ENCODE measurements at places on chromosomes 6 and 20.
A peak's percentile ranks its signal among the peaks of the same experiment; 100 is the strongest.

GRCh38 chr6:122400462-122401089 lies 1.1 kb downstream of the HSF2 start:
- DNase-seq, result no peak

DNA sequence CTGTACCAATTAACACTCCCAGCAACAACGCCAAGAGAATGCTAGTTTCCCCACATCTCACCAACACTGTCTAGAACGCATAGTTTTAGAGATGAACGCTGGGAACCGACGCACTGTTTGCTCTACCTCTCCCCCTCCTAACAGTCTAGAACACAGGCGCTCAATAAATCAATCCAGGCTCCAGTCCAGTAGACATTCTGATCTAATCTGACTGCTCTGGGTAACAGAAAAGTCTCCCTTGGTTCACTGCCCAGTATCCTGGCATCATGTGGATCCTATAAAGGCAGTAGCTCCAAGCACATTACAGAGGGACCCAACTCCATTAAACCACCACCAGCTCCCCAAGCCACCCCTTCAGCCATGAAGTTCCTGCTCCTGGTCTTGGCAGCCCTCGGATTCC lies at the start of gene DEFB132:
Gene DEFB132 (plus strand): TSS at position 306 of the 400 bp plus-strand sequence. CDS start 55 bp downstream, at position 361.
- no peak for DNase-seq

GRCh38 chr20:45359406-45360148 lies 3.4 kb upstream of the SYS1 start:
- DNase-seq, result no peak

DNA sequence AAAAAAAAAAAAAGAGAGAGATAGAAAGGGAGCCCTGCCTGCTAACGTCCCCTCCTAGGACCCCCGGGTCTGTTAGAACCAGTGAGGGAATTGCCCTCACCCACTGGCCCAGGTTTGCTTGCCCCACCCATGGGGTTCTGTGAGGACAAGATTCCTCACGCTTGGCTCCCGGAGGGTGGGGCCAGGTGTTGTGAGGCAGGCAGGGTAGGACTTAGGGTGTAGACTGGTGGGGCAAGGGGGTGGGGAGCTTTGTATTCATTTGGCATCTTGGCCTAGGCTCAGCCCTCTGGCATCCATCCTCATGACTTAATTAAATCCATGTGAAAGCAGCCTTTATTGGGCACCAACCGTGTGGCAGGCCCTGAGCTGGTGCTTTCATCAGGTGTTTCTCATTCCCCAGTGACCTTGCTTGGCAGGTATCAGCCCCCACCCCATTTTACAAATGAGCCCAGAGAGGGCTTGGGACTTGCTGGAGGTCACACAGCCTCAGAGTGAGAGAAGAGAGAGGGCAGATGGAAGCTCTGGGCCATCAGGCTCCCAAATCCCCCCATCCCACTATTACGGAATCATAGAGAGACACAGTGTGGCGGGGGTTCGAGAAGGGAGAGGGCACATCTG lies 19.0 kb downstream of the RAB44 start:
- DNase-seq, result no peak

GRCh38 chr20:57596358-57596757 lies 23.9 kb downstream of the ZBP1 start:
- no peak for DNase-seq

DNA sequence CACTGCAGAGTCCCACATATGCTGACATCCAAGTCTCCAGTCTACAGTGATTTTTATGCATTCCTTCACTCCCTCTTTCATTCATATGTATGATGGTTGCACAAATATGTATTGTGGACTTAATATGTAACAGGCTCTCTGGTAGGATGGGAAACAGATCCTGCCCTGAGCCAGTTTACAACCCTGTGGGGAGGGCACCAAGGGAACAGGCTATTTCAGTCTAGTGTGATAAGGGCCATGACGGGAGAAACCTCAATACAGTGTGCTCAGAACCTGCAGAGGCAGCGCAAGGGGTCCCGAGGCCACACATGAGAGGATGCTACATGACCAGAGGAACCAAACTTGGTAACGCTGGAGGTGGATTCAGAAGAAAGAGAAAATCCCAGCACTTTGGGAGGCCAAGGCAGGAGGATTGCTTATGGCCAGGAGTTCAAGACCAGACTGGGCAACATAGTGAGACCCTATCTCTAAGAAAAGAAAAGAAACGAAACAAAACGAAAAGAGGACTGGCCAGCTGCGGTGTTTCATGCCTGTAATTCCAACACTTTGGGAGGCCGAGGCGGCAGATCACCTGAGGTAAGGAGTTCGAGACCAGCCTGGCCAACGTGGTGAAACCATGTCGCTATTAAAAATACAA lies 249.8 kb upstream of the JARID2 start:
- no peak for DNase-seq

GRCh38 chr6:170182093-170182780 lies 108.6 kb downstream of the DLL1 start:
- no peak for DNase-seq

GRCh38 chr20:63091901-63092659 lies 85.3 kb upstream of the BHLHE23 start:
- no peak for DNase-seq

- peak; percentile 82 for DNase-seq
Measured at GRCh38 chr20:16801919-16802651, 53.9 kb downstream of the OTOR start.

DNA sequence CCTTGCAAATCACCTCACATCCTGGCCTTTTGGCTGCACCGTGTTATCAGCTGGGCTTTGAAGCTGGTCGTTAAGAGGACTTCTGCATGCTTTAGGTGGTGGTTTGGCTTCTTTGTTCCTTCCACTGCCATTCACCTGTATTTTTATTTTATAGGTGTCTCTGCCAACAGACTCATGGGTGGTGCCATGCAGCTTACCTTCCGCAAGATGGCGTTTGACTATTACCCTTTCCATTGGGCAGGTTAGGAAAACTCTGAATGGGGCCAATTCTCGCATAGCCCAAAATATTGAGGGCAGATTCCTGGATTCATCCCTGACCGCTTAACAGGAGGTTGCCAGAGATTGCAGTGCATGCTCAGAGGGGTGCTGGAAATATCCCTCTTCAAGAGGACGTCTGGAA lies 32.4 kb downstream of the TAF11 start:
- DNase-seq, result no peak

DNA sequence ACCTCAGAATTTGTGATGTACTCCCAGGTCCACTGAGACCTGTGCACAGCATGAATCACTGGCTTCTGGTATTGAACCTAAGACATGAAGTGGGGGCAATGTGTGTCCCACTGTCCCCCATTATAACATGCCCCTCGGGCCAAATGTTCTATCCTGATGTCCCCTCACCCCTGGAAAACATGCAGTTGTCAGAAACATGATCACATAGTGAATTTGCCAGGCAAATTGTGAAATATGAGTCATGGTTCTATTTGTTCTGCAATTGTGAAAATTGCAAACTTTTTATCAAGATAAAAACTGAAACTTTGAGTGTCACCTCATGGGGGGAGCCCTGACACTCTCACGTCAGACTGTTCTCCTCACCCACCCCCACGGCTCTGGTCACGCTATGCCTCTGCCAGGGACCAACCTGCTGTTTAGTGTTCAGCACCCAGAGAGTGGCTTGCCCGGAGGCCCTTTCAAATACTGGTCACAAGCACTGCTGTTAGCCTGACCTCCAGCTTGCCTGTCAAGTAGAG lies 305.3 kb downstream of the CLIC5 start:
- DNase-seq, result no peak

- peak; percentile 2 for DNase-seq
Measured at GRCh38 chr6:170124836-170125235, 166.0 kb downstream of the DLL1 start.

DNA sequence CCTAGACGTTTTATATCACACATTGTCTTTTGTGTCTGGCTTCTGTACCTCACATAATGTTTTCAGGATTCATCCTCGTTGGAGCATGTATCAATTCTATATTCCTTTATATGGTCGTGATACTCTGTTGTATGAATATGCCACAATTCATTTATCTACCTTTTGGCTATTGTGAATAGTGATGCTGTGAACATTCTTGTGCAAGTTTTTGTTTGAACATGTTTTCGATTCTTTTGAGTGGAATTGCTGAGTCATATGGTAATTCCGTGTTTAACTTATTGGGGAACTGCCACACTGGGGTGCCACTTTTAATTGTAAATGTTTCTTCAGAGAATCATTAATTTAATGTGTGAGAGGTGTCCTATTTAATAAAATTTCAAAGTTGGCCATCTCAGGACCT lies 101.2 kb downstream of the SLC35B3 start:
- no peak for DNase-seq

DNA sequence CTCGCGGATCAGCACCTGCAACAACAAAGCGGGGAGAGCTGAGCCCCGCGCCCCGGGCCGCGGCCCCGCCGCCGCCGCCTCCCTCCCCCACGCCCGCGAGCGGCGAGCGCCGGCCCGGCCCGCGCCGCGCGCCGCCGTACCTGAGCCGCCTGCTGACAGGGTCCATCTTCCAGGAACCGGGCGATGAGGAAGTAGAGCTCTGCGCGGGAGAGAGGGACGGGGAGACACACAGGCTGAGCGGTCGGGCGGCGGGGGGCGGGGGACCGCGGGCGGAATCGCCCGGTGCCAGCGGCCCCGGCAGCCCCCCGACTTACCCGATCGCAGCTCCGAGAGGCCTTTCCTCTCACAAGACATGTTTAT lies 359 bp downstream of the PHIP start:
- DNase-seq, result peak; percentile 53

- DNase-seq, result no peak
Measured at GRCh38 chr20:48704761-48705160, 123.0 kb downstream of the PREX1 start.

DNA sequence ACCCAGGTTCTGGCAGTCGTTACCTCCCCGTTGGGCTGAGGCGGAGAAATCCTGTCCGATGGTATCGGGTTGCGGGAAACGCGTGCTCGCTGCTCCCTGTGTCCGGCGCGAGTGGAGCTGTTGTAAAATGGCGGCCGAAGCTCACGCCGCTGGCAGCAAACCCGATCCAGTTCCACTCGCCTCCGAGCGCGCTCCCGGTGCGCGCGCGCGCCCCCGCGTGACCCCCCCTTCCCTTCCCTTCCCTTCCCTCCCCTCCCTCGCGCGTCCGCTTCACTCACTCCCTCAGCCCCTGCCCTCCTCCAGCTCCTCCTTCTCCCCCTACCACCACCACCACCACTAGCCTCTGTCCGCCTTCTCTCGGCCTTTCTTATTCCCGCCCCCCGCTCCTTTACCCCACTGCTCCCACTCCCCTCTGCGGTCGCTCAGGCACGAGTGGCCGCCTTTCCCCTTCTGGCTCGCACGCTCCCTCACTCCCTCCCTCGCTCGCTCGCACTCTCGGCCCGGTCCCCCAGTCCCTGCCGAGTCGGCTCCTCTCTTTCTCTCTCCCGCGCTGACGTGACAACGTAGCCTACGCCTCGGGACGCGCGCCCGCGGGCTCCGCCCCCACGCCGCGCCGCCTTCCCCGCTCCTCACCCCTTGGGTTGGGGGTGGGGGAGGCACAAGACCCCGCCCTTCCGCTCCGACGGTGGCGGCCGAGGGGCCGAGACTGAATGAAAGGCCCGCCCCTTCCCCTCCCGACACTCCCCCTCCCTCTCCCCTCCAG lies at the start of gene SYNCRIP:
Gene SYNCRIP (minus strand): TSS at position 113 of the 763 bp plus-strand sequence. CDS start 1,447 bp downstream, outside the sequence.
- peak; percentile 76 for DNase-seq

- DNase-seq, result no peak
Measured at GRCh38 chr20:19701429-19701828, 56.6 kb upstream of the RIN2 start.

- peak; percentile 52 for DNase-seq
Measured at GRCh38 chr6:27161946-27162603, 85.4 kb upstream of the PRSS16 start.

DNA sequence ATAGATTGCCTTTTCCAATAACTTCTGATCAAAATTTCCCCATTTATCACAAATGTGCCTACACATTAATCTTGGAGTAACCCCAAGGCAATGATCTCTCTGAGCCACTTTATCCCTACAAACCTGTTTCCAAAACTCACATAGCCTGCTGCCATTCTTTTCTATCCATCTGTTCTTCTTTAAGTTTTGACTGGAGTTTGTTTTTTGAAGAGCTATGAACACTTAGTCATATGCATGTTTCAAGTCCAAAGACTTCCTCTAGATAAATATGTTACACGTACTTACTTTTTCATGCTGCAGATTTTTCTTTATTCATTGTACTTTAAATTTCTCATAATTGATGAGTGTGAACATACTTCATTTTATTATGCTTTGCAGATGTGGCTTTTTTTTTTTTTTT lies 488.9 kb upstream of the CITED2 start:
- no peak for DNase-seq

DNA sequence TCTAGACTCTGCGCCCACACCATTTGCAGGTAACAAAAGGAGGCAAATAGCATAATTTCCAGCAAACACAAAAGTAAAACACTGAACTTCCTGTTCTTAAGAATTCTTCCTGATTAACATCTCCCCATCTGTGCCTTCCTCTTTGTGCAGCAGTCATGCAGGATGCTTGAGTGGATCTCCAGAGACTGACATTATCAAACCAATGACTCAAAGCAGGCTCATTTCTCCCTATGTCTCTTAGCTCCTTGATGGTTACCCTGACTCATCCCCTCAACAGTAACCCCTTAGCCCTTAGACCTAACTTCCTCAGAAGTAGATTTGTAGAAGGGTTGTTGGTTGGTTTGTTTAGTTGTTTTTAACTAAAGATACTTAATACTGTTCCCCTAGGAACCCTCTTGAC lies 137.0 kb upstream of the RIN2 start:
- DNase-seq, result no peak

- no peak for DNase-seq
Measured at GRCh38 chr6:16305246-16305725, 66.9 kb downstream of the GMPR start.

DNA sequence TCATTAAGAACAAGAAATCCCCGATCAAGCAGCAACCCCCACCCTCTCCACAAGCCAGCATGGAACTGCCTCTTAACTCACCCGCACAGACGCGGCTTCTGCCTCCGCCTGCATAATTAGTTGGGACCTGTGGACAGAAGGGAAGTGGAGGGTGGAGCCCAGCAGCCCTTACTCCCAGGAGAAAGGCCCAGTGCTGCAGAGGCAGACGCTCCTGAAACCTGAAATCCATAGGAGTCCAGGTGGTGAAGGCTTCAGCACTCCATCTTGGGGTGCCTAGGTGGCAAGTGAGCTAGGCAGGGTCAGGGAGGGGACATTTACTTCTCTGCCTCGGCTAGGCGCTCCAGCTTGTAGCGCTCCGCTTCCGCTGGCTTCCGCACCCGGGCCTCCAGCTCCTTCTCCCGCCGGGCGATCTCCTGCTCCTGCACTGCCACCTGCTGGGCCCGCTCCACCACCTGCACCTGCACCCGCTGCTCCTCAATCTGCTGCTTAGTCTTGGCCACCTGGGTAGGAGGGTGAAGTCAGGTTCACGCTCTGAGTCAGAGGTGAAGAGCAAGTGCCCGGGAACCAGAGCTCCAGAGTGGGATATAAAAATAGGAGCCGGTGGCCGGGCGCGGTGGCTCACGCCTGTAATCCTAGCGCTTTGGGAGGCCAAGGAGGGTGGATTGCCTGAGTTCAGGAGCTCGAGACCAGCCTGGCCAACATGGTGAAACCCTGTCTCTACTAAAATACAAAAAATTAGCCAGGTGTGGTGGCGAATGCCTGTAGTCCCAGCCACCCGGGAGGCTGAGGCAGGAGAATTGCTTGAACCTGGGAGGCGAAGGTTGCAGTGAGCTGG lies 10.7 kb downstream of the TUBB start:
- peak; percentile 92 for DNase-seq

All from NCI-H510A treated with DMSO at 0.1 percent for 48 hours (cell line).